NAMALWA (cell line): ENCODE measurements at places on chromosomes 2 and 18.
A peak's percentile ranks its signal among the peaks of the same experiment; 100 is the strongest.

GRCh38 chr2:61144697-61145268 is 17.2 kb upstream of the C2orf74 start:
- peak; percentile 99 for DNase-seq

- no peak for DNase-seq
Measured at GRCh38 chr2:7792031-7792651, 874.9 kb downstream of the RNF144A start.

DNA sequence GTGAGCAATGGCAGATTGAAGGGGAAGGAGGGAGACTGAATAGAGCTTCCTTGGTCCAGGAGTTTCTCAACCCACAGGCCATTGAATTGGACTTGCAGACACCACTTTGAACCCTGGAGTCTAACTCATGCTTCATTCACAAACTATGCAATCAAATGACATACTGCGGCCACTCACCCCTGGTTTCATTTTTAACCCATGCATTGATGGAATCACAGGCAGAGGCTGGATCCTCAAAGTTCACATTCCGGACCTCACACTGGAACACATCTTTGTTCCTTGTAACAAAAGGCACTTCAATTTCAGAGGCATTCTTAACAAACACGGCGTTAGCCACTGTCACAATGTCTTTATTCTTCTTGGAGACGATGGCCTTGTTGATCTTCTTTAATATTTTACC is 40.7 kb downstream of the MRPL44 start:
- no peak for DNase-seq

DNA sequence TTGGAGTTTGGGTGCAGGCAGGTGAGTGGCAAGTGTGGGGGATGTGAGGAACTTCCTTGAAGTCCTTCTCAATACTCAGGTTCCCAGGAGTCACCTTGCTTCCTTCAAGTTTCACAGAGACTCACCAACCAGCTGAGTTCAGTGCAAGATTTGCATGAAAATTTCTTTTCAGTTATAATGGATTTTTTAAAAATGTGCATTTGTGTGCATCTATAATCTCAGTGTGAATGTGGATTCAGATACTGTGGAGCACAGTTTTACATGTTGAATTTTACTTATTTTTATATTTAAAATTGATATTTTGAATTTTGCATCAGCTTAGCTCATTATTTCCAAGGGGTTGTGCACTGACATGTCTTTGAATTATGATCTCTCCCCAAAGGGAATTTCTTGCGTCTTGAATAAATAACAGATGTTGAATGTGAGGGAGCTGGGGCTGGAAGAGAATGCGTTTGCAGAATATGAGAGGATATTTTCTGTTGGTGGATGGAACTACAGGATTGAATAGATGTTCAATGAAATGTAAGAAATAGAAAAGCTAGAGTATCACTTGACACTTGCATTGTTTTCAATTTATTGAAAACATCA is 184.3 kb downstream of the RPRM start:
- DNase-seq = no peak

DNA sequence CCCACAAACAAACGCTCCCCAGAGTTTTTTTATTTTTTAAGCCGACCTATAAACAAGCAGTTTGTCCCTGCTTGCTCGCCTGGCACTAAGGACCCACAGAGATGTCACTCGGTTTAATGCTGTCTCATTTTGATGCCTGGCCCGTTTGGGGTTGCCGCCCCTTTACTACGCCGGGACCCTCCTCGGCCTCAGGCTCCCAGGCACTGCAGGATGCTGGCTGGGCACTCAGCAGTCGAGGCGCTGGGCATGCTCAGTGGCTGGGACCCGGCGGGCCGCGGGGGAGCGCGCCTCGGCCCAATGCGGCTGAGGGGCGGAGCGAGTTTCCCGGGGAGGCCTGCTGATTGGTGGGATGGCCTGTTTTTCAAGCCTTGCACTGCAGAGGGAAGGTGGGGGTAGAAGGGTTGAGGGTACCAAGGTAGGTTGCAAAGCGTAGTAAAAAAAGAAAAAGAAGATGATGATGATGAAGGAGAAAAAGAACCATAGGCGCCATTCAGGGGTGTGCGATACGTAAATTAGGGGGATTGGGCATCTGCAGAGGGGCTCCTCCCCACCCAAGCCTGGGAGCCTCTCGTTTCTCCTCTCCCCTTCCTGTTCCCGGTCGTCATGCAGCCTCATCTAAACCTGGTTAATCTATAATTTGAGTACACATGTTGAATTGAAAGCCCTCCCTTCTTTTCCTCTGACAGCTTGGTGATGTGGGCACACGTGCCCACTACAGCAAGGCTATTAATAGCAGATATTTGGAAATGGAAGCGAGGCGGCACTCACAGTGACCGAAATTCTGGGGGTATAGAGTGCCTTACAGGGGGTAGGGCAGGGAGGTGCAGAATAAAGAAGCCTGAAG is 1.5 kb upstream of the IRS1 start:
- DNase-seq = peak; percentile 92

DNA sequence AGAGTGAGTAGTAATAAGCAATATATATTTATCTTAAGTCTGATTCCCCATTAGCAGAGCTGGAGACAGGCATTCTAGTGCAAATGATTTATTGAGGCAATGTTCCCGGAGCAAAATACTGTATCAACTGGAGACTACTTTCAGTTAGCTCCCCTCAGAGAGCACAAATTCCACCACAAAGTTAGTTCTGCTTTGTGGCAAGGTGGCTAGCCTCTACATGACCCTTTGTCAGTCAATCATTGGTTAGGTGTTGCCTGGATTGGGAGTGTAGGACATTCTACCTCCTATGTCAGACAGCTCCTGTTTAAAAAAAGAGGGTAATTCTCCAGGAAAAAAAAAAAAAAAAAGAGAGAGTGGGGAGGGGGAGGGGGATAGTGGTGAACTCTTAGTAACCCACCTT is 402.2 kb downstream of the NR4A2 start:
- DNase-seq = no peak

- DNase-seq = no peak
Measured at GRCh38 chr2:239886781-239887180, 138.4 kb downstream of the NDUFA10 start.

GRCh38 chr18:34978533-34978893 is 62.7 kb upstream of the MAPRE2 start:
- peak; percentile 28 for DNase-seq

DNA sequence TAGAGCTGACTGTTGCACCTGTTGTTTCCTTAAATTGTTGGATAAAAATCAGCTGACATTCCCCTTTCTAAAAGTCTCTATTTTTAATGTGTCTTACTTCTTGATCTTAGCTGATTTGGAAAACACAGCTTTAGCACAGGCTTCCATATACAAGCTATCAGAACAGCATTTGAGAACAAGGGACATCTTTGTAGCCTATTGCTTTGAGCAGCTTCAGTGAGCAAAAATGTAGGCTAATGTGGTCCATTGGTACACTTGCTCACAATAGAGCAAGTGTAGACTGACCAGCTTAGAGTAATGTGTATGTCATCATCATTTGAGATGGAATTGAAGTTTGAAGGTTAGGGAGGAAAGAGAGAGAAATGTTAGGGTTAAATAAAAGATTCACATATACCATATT is 7.0 kb downstream of the INPP1 start:
- DNase-seq = no peak

DNA sequence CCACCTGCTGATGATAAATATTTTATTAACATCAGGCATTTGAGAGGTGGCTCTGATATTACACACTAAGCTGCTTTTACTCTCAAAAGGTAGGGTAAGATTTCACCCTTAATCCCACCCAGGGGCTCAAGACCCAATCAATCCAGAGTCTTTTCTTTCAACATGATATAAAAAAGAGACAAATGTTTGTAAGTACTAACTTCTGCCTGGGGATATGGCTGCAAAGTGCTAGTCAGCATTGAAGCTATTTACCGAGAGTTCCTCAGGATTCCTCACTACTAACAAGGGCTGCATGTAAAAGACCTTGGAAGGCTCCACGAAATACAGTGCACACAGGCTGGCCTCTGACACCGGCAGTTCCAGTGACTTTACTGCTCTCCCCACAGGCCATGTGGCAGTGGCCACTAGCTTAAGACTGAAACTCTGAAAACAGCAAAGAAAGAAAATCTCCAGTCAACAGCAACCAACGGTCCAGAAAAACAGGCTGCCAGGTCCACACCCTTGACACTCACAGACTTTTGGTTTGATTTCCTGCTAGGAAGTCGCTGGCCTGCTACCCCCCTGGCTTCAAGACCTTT is 11.2 kb downstream of the MREG start:
- DNase-seq = no peak

DNA sequence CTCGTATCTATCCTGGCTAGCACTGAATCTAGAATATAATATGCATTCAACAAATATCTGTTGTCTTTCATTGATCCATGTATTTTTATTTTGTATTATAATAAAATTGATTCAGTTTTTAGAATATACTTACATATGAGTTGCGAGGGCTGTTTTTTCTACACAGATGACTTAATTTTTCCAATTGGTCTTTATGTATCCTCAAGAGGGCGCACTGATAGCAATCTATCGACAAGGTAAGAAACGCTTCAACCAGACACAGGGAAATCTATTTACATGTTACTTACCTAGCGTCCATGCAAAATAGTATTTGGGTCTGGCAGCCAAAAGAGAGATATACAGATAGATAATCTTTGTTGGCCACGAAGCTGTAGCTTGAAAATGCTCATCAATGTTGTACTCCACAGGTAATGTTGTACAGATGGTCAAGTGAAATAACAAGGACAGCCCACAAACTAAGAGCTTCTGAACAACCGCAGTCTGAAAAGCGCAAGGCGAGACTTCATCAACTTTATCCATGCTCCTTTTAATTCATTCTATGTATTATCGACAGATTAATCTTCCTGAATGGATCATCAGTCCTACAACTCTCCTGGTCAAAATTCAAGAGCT is 35.5 kb upstream of the KIDINS220 start:
- DNase-seq = peak; percentile 77

- DNase-seq = no peak
Measured at GRCh38 chr2:179745635-179746256, 115.7 kb downstream of the ZNF385B start.

- DNase-seq = peak; percentile 7
Measured at GRCh38 chr2:37798315-37799005, 126.6 kb upstream of the RMDN2 start.

DNA sequence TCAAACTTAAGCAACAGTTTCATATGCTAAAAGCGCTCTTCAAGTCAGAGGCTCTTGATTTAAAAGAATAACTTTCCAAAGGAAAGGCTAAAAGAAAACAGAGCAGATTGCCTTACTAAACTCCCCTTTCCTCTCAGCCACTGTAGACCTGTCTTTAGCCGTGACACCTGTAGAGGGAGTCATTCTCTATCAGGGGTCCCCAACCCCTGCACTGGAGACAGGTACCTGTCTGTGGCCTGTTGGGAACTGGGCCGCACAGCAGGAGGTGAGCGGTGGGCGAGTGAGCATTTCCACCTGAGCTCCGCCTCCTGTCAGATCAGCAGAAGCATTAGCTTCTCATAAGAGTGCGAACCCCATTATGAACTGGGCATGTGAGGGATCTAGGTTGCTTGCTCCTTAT is 9.6 kb downstream of the SLC14A1 start:
- no peak for DNase-seq

DNA sequence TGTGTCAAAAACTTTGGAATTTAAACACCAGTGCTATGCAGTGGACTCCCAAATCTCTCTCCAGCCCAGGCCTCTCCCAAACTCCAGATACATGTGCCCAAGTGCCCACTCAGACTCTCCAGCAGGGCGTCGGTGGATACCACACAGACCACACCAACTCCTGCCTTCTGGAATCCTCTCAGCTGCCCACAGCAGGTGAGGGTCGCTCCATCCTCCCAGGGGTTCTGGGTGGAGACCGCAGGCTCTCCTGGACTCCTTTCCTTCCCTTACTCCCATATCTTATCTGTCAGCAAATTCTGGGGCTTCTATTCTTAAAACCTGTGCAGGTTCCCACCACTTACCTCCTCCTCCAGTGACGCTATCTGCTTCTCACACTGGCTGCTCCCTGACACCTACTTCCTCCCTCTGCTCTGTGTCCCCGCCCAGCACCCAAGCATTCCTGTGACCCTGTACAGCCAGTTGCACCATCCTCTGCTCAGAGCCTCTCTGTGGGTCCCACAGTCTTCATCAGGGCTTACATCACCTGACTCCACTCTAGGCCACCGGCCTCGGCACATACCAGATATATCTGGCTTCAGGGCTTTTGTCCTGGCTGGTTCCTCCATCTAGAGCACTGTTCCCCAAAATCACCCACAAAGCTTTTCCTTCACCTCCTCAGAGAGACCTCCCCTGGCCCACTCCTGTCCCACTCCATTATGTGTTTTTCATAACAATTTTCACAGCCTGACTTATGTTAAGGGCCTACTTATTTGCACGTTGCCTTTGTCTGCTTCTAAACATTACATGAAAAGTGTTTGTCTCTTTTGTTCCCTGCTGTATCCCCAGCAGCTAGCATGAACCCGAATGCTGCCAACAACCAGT is 2.6 kb upstream of the IMP4 start:
- no peak for DNase-seq

DNA sequence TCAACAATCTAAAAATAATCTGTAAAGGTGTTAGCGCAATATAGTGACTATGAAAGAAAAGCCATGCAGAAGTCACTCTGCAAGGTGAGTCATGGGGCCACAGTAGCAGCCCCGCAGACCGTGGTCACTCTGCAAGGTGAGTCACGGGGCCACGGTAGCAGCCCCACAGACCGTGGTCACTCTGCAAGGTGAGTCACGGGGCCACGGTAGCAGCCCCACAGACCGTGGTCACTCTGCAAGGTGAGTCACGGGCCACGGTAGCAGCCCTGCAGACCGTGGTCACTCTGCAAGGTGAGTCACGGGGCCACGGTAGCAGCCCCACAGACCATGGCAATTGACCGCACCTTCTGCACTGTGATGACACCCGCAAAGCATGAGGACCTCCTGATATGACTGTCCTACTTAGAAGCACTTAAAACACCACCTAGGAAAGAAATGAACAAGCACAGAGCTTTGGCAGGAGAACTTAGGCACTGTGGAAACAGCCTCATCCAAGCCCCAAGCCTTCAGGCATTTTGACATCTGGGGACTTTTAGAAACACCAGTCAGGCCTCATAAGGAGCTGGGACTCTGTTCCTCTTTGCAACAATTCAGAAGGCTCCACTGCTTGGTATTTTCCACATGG is 70.1 kb downstream of the LDLRAD4 start:
- DNase-seq = no peak

DNA sequence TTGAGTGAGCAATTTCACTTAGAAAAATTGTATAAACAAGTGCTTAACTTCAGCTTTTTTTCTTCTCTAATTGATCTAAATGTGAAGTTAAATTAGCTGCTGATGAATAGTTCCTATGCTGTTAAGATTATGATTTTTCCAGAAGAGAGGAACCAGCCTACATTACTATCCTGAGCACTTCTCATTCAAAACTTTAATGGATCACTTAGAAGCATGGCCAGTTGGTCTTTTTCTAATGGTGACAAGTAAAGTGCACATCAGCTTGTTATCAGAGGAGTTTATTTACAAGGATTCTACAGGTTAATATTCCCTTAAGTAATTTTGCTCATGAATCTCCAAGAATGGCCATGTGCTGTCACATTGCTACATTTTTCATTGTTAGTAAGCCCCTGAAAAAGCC is 37.1 kb downstream of the DCC start:
- DNase-seq = no peak

DNA sequence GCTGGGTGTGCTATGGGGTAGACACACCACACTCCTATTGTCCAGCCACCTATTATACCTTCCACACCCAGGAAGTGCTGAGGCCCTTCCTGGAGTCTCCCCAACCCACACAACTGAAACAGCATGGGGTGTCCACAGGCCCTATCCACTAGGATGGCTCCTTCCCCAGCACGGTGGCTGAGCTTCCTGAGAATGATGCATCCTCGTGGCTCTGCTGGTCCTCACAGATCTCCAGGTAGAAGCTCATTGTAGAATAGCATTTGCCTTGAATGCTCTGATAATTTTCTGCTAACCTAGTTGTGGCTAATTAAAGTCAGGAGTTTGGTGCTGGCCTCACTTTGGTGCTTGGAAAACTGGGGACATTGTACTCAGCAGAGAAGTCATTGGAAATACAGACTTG is 182.6 kb downstream of the ANKRD30B start:
- no peak for DNase-seq
